WERI-Rb-1 (cell line): ENCODE measurements at places on chromosomes 7 and 10.

DNA sequence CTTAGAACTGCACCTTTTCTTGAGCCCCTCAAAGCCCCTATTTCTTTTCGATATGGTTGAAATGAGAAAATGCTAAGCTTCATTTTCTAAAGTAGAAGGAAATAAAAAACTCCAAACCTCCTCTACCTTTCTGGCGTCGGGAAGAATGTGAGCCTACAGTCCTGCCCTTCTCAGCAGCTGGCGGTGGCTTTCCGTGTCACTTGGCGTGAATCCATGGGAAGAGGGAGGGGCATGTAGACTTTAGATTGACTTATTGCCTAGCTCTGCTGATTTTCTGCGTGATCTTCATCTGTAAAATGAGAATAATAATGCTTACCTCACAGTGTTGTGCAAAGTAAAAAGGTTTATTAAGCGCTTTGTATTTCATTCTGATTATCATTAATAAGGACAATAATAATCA is 35.0 kb downstream of the PRR15 start:
- DNase-seq, result no peak

DNA sequence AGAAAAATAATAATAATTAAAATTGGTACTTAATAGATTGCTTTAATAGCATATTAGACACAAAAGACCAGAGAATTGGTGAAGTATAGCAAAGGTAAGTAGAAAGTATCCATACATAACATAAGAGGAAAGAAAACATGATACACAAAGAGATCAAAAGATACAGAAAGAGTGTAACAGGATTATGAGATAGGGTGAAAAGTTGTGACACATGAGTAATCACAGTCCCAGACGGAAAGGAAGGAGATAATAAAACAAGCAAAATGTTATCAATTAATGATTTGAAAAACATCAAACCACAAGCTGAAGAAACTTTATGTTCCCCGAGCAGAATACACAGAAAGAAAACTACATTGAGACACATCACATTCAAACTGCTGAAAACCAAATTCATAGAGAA is 10.5 kb downstream of the TCAF1 start:
- DNase-seq, result no peak

GRCh38 chr7:18698258-18698734 is 202.7 kb downstream of the HDAC9 start:
- no peak for DNase-seq

- DNase-seq, result no peak
Measured at GRCh38 chr10:20287586-20287985, 471.4 kb downstream of the PLXDC2 start.

GRCh38 chr7:130918129-130919052 is 184.4 kb upstream of the KLF14 start:
- DNase-seq, result no peak

GRCh38 chr10:101536800-101537199 is 51.3 kb downstream of the POLL start:
- DNase-seq, result no peak

GRCh38 chr7:36264913-36265516 is 112.0 kb downstream of the EEPD1 start:
- no peak for DNase-seq

DNA sequence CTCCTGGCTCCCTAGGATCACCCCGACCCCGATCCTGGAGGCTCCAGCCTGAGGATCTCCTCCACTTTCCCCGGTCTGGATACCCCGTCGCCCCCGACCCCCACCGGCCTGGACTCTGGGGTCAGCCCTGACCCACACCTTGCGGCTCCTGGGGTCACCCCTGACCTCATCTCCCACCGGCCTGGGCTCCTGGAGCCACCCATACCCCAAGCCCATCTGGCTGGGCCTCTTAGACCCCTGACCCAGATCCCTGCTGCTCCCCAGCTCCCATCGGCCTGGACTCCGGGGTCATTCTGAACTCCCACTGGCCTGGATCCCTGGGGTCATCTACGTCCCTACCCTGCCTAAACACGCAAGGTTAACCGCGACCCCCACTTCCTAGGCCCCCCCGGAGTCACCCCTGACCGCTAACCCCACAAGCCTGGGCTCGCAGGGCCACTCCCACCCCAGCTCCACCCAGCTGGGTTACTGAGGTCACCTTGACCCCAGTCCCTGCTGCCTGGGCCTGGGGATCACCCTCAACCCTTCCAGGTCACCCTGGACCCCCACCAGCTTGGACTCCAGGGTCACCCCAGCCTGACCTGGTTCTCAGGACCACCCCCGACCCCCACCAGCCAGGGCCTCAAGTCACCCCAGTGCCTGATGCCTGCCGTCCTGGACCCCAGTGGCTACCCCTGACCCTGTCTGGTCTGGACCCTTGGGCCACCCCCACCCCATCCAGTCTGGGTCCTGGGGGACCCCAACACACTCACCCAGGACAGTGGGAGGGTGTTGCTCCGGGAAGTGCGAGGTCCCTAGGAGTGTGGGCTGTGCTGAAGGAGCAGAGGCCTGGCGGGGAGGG is 1.2 kb downstream of the FOXK1 start:
- no peak for DNase-seq

DNA sequence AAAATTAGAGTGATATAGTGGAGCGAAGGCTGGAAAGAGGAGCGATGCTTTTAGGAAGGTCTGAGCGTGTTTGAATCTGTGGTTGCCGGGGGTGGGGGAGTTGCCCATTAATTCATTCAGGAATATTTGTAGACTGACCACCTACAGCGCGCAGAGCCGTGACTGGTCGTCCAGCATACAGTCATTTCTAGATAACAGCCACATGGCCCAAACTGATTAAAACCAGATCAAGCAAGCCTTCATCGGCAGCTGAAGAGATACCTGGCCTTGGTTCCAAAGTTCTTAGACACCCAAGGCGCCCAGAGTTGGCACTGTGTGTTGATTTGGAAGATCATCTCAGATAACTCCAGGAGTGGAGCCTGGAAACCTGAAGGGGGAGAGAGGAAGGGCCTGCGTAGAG is 1.7 kb downstream of the PROSER2 start:
- no peak for DNase-seq

DNA sequence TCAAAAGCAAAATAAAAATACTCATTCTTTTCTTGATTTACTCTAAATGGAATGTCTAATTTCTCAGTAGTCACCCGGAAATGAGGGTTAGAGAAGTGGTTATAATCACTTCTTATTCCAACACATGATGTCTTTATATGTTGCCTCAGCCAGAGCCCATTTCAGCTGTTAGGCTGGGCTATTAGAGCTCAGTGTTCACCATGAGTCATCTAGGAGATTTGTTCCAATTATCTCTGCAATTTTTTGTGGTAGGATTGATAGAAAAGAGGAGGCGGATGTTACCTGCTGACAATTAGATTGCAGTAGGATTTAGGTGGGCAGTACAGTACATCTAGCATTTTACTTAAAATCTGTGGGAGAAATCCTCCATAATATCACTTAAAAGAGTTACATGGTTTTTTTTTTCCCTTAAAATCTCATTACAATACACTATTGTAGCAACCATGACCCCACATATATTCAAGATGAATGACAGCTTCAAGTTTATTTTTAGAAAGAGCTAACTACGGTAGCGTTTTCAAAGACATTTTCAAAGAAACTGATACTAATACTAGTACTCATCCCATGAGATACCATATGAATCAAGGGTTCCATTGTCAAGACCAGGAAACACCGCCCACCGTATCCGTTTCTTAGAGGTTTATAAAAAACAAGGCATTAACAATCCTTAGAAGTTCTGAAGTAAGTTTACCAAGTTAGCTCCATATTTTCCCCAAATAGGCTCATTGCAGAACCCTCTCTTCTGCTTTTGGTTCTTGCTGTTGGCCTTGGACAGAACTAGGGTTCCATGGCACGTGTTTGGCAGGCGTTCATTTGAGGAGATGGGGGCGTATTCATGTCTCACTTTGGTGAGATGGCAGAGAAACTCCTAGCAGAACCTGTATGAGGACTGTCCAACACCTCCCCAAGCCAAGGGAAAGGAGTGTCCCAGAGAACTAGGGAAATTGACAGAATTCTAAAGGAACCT is 10.4 kb downstream of the CPA2 start:
- DNase-seq, result no peak

DNA sequence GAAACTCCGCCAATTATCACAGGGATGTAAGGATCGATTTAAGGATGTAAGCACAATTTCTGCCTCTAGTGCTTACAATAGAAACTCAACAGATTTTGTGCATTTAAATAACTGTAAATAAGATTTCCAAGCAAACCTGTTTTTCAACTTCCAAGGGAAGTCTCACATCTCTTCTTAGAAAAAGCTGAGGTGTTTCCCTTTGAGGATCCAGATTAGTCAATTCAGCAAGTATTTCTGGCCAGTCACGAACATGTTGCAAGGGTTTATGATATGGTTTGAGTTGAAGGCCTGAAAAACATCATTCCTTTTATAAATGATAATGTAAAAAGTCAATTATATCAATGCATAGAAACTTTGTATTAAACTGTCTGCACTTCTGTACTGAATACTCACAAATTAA is 23.9 kb downstream of the KRIT1 start:
- DNase-seq, result no peak

- no peak for DNase-seq
Measured at GRCh38 chr7:121510302-121510701, 114.2 kb upstream of the FAM3C start.

GRCh38 chr7:98777051-98777450 is 92.8 kb downstream of the TMEM130 start:
- no peak for DNase-seq
